ENCODE measurements at places on chromosomes 6 and 20. TPM values are rescaled to one million over a fixed set of nuclear protein-coding genes. Genes with fewer than 3 reads are reported as not detected.

Gene COQ3
- total RNA-seq, result 5.2 TPM

Gene MRAP2
- total RNA-seq, result 1.5 TPM

Gene ZNF322
- total RNA-seq, result 12.0 TPM

Gene TRIM31
- total RNA-seq, result not detected

Gene SNAI1
- total RNA-seq, result 0.68 TPM

Data from aortic smooth muscle cell (primary cell).